ENCODE measurements at places on chromosomes 13 and 19. TPM values are rescaled to one million over a fixed set of nuclear protein-coding genes. Genes with fewer than 3 reads are reported as not detected.

Gene ANGPTL8
- not detected for total RNA-seq

Gene BABAM1
- total RNA-seq: 115 TPM

Gene BCKDHA
- 9.2 TPM for total RNA-seq

Gene TIMM29
- total RNA-seq: 31.7 TPM

Gene SSC5D
- 66.1 TPM for total RNA-seq

Gene VSTM2B
- not detected for total RNA-seq

All from astrocyte (in vitro differentiated cells and primary cell).